Dorsolateral prefrontal cortex (tissue), 122 donors: ENCODE measurements at places on chromosomes 12 and 14. TPM values are rescaled to one million over a fixed set of nuclear protein-coding genes. Genes with fewer than 3 reads are reported as not detected.

The WNT5B gene
- total RNA-seq: 5.6 TPM

The FGD4 gene
- total RNA-seq: 53.2 TPM

The CCDC184 gene
- 51.7 TPM for total RNA-seq

The ADAM21 gene
- total RNA-seq: 0.54 TPM

The EPYC gene
- not detected for total RNA-seq

The NGB gene
- 20.5 TPM for total RNA-seq

The PROX2 gene
- total RNA-seq: not detected

The TAS2R46 gene
- total RNA-seq: 2.5 TPM

The DEPDC4 gene
- 1.0 TPM for total RNA-seq

The SOX5 gene
- total RNA-seq: 64.1 TPM

The OAS3 gene
- 11.8 TPM for total RNA-seq

The OAS1 gene
- total RNA-seq: 12.4 TPM

The KRT2 gene
- not detected for total RNA-seq

The DTX3 gene
- total RNA-seq: 106 TPM

The TC2N gene
- 5.6 TPM for total RNA-seq

The KCNH3 gene
- 98.5 TPM for total RNA-seq

The GRIP1 gene
- 29.2 TPM for total RNA-seq

The MON2 gene
- 101 TPM for total RNA-seq

The PTPRO gene
- total RNA-seq: 34.0 TPM

The C12orf42 gene
- not detected for total RNA-seq

The INSM2 gene
- 4.0 TPM for total RNA-seq

The BEGAIN gene
- 26.1 TPM for total RNA-seq
